ENCODE measurements at places on chromosomes 2 and 18. TPM values are rescaled to one million over a fixed set of nuclear protein-coding genes. Genes with fewer than 3 reads are reported as not detected.

AQP12B gene
- not detected for total RNA-seq

IL37 gene
- not detected for total RNA-seq

DYNC1I2 gene
- total RNA-seq, result 82.7 TPM

NCK2 gene
- total RNA-seq, result 35.3 TPM

DPYSL5 gene
- not detected for total RNA-seq

ABCA12 gene
- 37.8 TPM for total RNA-seq

GNLY gene
- total RNA-seq, result not detected

TNP1 gene
- total RNA-seq, result not detected

CNTNAP5 gene
- not detected for total RNA-seq

DLX2 gene
- total RNA-seq, result 1.9 TPM

LGALSL gene
- 11.4 TPM for total RNA-seq

GPBAR1 gene
- 0.16 TPM for total RNA-seq

RPRM gene
- total RNA-seq, result not detected

PTPRM gene
- 82.8 TPM for total RNA-seq

NT5C1B gene
- total RNA-seq, result not detected

TMEM37 gene
- 0.17 TPM for total RNA-seq

FAM237A gene
- total RNA-seq, result not detected

IL1R1 gene
- total RNA-seq, result 5.2 TPM
